ENCODE measurements at places on chromosomes 2 and 18.

DNA sequence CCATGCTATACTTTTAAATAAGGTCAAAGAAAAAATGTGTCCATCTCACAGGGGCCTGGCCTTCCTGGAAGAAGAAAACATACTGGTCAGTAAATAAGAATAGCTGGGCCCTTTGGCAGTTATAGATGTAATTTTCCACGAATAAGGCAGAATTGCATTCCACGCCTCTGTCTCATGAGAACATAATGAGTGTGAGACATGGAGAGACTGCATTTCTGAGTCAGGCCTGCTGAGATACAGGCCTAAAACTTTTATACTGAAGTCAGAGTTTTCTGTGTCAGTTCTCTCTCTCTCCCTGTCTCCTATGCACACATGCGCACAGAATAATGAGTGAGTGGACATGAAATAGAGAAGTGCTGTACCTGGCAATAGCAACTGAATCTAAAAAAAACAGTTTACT, 20.4 kb upstream of the IL1R1 start:
- no peak for DNase-seq

- DNase-seq = no peak
Measured at GRCh38 chr2:69253112-69253511, 133.9 kb downstream of the GFPT1 start.

GRCh38 chr2:26237868-26238267, 6.6 kb downstream of the HADHA start:
- DNase-seq = no peak

DNA sequence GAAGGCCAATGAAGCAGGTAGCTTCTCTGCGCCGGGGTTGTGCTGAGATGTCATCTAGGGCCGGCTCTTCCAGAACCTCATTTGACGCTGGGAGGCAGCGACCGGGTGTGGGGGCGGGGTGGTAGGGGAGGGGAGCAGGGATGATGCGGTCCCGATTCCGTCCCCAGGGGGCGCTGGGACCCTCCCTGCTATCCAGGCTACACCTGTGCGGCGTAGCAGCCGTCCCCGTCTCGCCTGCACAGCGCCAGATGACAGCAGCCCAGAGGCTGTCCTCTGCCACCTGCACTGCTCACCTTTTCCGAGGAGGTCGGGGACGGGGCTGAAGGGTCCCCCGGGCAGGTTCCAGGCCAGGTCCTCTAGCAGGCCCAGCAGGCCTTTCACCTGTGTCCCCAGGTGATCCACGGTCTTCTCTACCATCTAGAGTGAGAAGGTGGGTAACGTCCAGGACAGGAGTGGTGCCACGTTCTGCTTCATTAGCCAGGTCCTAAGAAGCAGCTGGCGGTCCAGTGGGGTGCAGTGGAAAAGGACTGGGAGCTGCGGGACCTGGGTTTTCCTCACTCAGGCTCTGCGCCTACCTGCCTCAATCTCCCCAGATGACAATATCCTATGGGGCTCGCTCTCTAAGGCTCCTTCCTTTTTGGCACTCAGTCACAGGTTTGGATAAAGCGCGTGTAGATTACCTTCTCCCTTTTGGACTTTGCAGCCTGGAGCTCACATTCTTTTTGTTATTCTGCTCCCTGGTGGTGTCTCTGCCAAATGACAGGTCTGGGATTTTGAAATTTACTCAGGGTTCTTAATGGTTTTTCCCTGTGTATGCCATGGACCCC, 56.0 kb upstream of the RAB6C start:
- DNase-seq = no peak

- no peak for DNase-seq
Measured at GRCh38 chr18:58322464-58322863, 278.4 kb downstream of the NEDD4L start.

Data from pulmonary artery endothelial cell (primary cell).